ENCODE measurements at places on chromosomes 6 and 20. TPM values are rescaled to one million over a fixed set of nuclear protein-coding genes. Genes with fewer than 3 reads are reported as not detected.

Gene TPD52L2
- 102 TPM for polyA plus RNA-seq

Gene IP6K3
- 1.1 TPM for polyA plus RNA-seq

Gene MYL9
- polyA plus RNA-seq: 219 TPM

Gene RAB32
- polyA plus RNA-seq: 26.7 TPM

Gene PAK5
- 0.49 TPM for polyA plus RNA-seq

DNA sequence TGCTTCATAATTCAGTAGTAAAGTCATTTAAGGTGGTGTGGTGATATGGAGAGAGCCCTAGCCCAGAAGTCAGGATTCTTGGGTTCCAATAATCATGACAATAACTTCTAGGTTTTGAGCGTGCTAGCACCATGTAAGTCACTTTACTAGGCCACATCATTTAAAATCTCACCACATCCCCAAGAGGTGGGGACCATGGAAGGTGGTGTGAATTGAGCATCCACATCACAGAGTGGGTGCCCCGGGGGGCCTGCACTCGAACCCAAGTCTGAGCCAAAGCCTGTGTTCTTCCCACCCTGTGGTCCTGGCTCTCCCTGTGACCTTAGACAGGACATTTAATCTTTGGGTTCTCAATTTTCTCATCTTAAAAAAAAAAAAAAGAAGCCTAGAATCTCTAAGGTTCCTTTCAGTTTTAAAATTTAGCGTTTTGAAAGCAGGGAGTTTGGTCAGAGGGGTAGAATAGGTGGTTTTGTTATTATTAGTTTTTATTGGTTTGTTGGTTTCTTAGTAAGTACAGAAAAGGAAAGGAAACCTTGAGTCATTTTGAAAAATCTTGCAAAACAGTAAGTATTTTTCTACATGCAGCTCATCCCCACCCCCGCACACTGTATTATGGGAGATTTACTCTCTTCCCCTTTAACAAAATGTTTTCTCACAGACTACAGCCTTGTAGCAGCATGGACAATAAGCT, 26.4 kb downstream of the ARMC2 start:
- DNase-seq: no peak

GRCh38 chr20:50251992-50252511, 61.4 kb downstream of the CEBPB start:
- no peak for DNase-seq

GRCh38 chr20:46174469-46175126, 56.5 kb downstream of the CD40 start:
- peak; percentile 57 for DNase-seq

- no peak for DNase-seq
Measured at GRCh38 chr6:130677312-130677711, 149.9 kb upstream of the SMLR1 start.

DNA sequence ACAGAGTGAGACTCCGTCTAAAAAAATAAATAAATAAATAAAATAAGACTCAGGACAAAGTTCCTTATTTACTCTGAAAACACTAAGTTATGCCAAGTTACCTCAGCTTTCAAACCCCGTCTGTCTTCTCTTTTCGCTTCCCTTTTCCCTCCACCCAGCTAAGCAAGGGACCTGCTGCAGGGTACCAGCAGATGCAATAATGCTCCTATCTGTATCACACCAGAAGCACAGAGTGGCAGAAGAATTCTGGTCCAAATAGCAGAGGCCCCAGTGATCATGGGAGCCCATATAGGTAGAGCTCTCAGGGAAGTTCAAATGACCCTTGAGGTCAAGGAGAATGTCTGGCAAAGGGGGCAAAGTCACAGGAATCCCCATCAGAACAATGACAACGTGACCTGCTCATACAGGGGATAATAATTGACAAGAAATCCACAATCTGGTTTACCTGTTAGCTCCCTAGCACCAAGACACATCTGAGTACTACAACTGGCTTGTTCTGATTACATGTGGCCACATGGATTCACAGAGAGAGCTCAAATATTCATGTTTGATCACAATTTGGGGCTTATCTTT, 8.7 kb downstream of the GCM1 start:
- no peak for DNase-seq

GRCh38 chr6:17156112-17156921, 54.5 kb downstream of the STMND1 start:
- peak; percentile 78 for DNase-seq

GRCh38 chr6:134097114-134097707, 44.8 kb upstream of the SLC2A12 start:
- peak; percentile 80 for DNase-seq

DNA sequence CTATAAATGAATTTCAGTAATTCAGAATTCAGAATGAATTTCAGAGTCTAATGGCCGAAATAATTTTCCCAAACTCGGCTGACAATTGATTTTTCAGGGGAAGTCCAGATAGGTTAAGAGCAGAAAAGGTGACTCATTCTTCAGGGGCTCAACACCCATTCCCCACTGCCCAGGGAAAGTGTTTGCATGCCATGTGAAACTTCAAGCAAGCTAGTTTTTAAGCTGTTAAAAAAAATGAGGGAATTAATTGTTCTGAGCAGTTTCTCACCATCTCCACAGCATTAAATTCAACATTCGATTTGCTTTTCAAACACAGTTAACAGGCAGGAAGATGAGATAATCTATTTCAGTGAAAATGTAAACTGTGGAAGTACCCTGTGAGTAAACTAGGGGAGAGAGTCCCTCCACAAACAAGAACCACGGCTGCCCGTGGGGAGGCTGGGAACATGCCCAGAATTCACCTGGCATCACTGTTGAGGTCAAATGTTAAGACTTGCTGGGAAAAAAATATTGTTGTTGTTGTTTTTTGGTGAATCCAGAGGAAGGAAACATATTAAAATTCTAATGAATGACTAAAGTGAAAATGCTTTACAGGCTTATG, 650.8 kb upstream of the AGPAT4 start:
- DNase-seq: no peak

DNA sequence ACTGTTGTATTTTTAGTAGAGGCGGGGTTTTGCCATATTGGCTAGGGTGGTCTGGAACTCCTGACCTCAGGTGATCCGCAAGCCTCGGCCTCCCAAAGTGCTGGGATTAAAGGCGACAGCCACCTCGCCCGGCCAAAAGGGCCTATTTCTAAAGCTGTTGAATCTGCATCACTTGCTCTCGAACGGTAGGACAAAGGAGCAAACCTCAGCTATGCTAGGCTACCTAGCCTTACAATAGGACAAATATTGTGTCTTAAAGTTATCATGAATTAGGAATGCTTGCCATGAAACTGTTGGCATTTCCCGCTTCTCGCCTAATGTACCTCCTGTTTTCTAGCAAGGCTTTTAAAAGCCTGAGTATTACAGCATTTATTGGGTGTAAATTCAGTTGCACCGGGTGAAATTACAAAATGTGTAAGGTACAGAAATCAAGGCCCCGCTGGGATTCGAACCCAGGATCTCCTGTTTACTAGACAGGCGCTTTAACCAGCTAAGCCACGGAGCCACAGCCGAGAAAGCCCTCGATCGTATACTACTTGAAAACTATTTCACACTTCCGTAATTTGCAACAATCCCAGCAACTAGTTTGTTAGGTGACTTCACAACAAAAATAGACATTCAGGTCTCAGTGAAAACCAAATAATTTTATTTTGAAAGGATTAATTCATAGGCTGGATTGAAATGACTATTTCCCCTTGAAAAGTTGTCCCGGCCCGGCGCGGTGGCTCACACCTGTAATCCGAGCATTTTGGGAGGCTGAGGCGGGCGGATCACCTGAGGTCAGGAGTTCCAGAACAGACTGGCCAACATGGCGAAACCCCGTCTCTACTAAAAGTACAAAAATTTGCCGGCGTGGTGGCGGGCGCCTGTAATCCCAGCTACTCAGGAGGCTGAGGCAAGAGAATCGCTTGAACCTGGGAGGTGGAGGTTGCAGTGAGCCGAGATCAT, 211.6 kb upstream of the ZNF184 start:
- peak; percentile 49 for DNase-seq

DNA sequence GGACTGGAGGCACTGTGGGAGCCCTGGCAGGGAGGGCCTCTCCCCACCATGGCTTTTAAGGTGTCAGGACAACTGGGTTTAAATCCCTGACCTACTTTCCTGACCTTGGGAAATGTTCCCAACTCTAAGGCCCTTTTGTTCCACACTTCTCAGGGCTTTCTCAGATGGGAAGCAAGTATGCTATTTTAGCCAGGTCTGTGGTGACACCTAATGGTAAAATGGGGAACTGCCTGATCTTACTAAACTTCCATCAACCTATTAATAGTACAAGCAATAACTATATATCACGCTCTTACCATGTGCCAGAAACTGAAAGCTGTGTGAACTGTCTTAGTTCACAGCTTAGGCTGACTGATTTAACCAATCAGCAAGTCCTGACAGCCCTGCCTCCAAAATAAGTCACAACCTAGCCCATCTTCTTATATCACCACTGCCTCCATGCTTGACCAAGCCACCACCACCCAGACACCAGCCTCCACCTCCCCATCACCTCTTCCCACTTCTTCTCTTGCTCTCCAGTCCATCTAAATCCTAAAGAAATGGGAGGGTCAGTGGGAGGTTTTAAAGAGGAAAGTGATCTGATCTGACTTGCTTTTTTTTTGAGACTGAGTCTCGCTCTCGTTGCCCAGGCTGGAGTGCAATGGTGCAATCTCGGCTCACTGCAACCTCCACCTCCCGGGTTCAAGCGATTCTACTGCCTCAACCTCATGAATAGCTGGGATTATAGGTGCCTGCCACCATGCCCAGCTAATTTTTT, 6.9 kb upstream of the BLCAP start:
- DNase-seq: peak; percentile 83

GRCh38 chr20:24720957-24721356, 228.1 kb upstream of the CST7 start:
- no peak for DNase-seq

DNA sequence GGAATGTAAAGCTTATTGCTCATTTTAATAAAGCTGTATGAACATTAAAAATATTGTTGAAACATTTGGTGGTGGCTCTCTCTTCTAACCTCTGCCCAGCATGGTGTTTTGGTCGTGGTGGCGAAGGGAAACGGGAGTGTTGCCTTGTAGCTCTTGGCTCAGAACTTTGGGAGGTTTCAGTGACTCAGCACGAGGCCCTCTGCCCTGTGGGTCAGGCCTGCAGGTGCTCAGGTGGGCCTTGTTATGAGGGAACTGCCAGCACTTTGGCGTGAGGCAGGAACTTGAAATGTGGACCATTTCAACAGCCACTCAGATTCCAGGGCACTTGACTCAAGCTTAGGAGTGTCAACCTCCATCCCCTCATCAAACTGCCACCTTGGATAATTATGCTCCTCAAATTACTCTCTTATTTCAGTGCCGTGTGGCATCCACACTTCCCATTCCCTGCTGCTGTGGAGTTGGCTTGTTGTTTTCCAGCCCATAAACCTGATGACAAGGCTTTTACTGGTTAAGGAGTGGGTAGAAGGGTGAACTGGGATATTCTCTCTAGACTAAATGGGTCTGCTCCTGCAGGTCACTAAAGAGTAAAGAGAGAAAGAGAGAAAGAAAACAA, 36.3 kb downstream of the PRDM1 start:
- DNase-seq: peak; percentile 71

- DNase-seq: no peak
Measured at GRCh38 chr6:10534419-10534762, 13.2 kb downstream of the GCNT2 start.

DNA sequence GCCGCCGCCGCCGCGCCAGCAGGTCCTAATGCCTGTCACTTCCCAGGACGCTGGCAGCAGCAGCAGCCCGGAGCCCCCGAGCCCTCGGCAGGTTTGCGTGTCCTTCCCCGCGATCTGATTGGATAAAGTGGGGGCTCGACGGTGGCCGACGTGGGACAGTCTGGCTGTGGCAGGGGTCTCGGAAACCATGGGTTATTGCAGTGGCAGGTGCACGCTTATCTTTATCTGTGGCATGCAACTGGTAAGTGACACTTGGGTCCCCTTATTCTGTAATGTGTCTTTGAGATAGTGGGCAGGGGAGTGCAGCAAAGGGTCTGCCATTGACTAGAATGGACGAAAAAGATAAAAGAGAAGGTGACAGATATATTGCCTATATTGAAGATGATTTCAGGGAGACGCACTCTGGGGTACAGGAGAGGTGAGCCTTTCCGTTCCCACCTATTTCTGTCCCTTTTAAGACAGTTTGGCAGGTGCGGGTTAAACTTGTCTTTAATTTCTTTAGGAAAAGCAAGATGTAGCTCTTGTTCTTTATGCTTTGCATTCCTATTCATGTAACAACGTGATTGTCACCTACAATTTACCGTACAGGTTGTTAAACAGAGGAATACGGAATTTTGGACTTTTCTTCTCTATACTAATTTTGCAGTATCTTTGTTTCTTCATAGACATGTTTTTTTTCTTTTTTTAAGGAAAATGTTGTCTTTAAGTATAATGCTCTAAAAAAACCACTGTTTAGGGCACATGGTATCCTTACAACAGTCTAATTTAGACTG, 535 bp downstream of the NKAIN2 start:
- DNase-seq: peak; percentile 50

GRCh38 chr20:4051413-4052138, 36.2 kb upstream of the RNF24 start:
- DNase-seq: no peak

DNA sequence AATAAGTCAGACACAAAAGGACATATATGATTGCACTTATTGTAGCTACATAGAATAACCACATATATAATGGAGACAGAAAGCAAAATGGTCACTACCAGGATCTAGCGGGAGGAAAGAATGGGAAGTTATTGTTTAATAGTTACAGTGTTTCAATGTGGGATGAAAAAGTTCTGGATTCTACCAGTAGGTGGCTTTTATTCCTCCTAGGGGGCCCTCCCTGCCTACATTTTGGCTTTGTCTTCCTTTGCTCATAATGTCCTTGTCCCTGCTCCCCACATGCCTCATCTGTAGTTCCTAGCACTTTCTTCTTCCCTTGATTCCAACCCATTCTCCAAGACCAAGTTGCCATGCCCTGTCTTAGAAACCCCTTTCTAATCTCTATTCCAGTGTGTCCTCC, 16.3 kb downstream of the ZNF133 start:
- DNase-seq: no peak

GRCh38 chr6:36149476-36149875, 19.2 kb downstream of the MAPK13 start:
- no peak for DNase-seq

GRCh38 chr20:32796383-32796948, 23.3 kb upstream of the MAPRE1 start:
- no peak for DNase-seq

GRCh38 chr6:30847421-30847970, 36.8 kb upstream of the DDR1 start:
- DNase-seq: no peak

GRCh38 chr6:159067334-159067733, 22.5 kb upstream of the TAGAP start:
- no peak for DNase-seq

DNA sequence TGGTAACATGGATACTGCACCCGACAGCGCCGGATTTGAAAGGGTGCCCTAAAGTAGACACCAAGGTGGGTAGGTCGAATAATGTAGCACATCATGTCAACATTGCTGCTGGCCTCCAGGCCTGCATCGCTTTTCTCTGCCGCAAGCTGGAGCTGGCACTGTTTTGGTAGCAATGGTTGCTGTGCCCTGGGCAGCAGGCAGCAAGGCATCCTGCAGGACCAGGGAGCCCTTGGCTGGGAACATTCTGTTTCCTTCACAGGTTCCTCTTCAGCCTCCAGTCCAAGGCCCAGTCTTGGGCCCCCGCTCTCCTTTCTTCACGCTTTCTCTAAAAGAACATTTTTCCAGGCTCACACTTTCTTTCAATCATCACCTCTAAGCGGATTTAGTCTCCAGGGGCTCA, 365.8 kb upstream of the JARID2 start:
- DNase-seq: no peak

- DNase-seq: peak; percentile 37
Measured at GRCh38 chr6:10837622-10837994, 731 bp downstream of the MAK start.

Measured in renal pelvis (tissue), 12 donors.